Stimulated activated CD4-positive, alpha-beta T cell treated with anti-CD3 and anti-CD28 coated beads, TNF-alpha, amount 100 ng/mL, for 48 hours (primary cell): ENCODE measurements at places on chromosomes 5 and 9.

- no peak for DNase-seq
Measured at GRCh38 chr5:80960531-80961375, 590 bp downstream of the RASGRF2 start.

- no peak for DNase-seq
Measured at GRCh38 chr9:16608906-16609305, 261.6 kb downstream of the BNC2 start.

DNA sequence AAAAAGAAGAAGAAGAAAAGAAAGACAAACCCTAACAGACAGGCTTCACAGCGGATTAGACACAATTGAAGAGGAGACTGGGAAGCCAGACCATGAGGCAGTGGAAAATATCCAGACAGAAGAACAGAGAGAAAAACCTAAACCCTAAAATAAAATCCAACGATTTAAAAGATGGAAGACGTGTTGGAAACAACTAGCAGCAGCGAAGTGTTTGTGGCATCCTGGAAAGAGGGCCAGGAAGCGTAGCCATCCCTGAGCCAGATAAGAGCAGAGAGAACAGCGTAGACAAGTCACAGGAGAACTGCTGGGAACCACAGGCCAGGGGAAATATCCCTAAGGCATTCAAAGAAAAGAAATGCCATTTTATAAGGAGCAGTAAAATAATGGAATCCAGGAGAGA lies 39.7 kb upstream of the NKD2 start:
- no peak for DNase-seq

GRCh38 chr9:111375817-111376564 lies 46.0 kb upstream of the OR2K2 start:
- no peak for DNase-seq

DNA sequence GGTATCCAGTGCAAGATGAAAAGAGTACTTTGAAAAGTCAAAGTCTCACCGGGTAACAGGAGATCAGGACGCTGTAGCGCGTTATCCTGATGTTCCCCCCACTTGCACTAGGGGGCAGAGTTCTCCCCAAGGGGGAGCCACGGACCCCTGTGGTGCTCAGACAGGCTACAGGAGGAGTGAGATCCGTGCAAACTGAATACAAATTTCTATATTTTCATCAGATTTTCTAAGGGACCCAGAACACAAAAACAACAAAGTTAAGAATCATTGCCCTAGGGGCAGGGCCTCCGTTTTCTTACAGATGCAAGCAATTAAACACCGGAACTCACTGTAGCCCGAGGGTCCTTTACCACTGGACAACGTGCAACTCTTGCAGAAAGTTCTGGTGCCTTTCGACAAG lies 2.0 kb downstream of the MYO10 start:
- DNase-seq, result no peak

DNA sequence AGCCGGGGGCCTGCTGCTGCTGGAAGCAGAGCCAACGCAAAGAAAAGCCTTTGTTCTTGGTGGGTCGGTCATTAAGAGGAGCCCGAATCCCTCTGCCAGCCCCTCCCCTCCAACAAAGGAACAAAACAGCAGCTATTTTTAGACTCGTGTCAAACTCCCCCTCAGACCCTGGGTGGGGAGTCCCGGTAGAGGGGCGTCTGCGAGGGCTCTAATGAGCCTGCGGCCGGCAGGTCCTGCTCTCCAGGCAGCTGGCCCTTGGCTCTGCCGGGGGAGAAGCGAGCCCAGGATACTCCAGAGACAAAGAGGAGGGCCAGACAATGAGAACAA lies 114.0 kb downstream of the LHX2 start:
- DNase-seq, result no peak
